ENCODE measurements at places on chromosomes 6 and 20. TPM values are rescaled to one million over a fixed set of nuclear protein-coding genes. Genes with fewer than 3 reads are reported as not detected.

DNA sequence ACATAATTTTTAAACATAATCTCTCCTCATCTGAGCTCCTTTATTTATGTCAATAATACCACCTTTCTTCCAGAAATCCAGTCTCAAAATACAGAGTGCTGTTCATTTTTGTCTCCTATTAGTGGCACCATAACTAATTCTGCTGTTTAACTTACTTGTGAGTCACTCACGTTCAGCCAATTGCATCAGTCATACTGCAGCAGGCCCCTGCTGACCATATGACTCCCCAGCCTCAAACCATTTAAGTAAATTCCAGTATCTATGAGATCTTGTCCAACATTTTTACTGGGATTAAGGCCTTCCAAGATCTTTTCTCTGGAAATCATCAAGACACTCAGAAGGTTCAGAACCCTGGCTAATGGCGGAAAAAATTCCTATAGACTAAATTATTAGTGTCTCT, 982.2 kb upstream of the MAP3K7 start:
- H3K27ac ChIP-seq, result no peak overlapping the region
- no peaks in the 10 kb centered on the region for H3K4me1 ChIP-seq
- DNase-seq, result no peak
- no peaks in the 10 kb centered on the region for H3K36me3 ChIP-seq

DNA sequence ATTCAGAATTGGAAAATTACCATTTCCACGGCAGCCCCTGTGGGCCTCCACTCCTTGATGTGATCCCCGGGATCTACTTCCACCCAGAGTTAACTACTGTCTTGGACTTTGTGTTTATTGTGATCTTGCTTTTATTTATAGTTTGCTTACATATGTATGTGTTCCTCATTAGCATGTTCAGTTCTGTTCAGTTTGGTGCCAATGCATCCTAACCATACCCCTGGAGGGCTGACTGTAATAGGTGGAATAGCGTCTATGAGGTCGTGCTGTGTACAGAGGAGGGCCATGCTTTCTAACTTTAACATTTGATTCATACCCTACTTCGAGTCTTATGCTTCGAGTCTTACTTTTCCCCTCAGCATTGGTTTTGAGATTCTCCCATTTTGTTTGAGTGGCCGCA, 104.3 kb upstream of the SLC24A3 start:
- DNase-seq, result no peak
- peaks cover 8% of the 10 kb centered on the region for H3K4me1 ChIP-seq

GRCh38 chr6:157840776-157841175, 17.7 kb downstream of the SNX9 start:
- peaks cover 35% of the 10 kb centered on the region for H3K4me1 ChIP-seq
- H3K36me3 ChIP-seq, result peaks cover 1% of the 10 kb centered on the region
- DNase-seq, result no peak
- H3K27me3 ChIP-seq, result no peaks in the 10 kb centered on the region

GRCh38 chr6:145904868-145905267, 59.3 kb downstream of the SHPRH start:
- peaks cover 47% of the 10 kb centered on the region for H3K36me3 ChIP-seq
- H3K27ac ChIP-seq, result no peak overlapping the region
- H3K4me1 ChIP-seq, result peaks cover 6% of the 10 kb centered on the region
- H3K27me3 ChIP-seq, result no peaks in the 10 kb centered on the region
- H3K4me3 ChIP-seq, result no peak overlapping the region

Gene THBD
- 0.19 TPM for total RNA-seq

Gene PLA2G7
- 0.93 TPM for total RNA-seq
